COLO829 (cell line): ENCODE measurements at places on chromosomes 5 and 9.

DNA sequence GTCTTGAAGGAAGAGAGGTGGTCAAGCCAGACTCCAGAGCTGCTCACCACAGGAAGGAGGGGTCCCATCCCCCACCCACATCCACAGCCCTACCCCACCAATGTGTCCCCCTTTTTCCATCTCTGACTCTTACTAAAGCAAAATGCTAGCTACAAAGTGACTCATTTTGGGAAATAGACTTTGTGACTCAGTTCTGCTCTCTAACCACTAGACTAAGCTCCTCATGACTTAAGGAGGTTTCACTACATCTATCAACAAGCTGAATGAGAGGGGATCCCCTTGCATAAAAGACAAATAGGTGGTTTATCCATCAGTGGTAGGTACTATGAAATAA lies 35.1 kb upstream of the ADRB2 start:
- no peak for DNase-seq

DNA sequence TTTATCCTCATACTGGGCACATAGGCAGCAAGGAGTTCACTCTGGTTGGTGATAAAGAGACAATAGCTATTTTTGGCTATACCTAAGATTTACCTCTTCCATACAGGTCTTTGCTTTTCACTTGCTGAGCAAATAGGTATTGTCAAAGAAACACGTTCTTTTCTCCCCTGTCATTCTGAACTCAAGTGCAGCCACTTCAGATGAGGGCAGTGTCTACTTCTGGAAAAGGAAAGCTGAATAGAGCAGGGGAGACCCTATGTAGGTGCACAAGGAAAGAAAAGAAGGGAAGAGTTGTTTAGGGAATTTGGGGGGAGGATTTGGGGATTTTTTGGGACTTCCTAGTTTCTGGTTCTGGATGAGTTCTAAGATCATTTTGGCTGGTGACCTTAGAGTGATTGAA lies 109.6 kb downstream of the ATP10B start:
- DNase-seq: no peak

GRCh38 chr5:88799938-88800535 lies 82.9 kb downstream of the MEF2C start:
- no peak for DNase-seq

DNA sequence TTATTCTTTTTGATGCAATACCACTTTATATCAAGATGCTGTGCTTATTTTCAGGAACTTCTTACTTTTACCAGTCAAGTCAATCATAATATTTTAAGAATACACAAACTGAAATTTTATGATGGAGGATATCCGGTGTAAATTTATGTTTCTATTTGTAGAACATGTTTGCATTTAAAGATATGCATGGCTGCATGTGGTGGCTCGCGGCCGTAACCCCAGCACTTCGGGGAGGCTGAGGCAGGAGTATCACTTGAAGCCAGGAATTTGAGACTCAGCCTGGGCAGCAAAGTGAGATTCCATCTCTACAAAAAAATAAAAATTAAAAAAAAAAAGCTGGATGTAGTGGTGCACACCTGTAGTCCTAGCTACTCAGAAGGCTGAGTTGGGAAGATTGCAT lies 73.5 kb upstream of the ALDH1A1 start:
- no peak for DNase-seq

- DNase-seq: no peak
Observed at GRCh38 chr5:176369934-176370711, 4.8 kb downstream of the ARL10 start.

GRCh38 chr9:93945400-93946337 lies 9.5 kb downstream of the BARX1 start:
- DNase-seq: no peak

GRCh38 chr9:94931036-94931633 lies 204.6 kb downstream of the AOPEP start:
- DNase-seq: no peak

- DNase-seq: no peak
Observed at GRCh38 chr9:27150746-27151406, 41.9 kb downstream of the TEK start.

GRCh38 chr5:128629157-128629556 lies 91.1 kb upstream of the FBN2 start:
- DNase-seq: no peak

DNA sequence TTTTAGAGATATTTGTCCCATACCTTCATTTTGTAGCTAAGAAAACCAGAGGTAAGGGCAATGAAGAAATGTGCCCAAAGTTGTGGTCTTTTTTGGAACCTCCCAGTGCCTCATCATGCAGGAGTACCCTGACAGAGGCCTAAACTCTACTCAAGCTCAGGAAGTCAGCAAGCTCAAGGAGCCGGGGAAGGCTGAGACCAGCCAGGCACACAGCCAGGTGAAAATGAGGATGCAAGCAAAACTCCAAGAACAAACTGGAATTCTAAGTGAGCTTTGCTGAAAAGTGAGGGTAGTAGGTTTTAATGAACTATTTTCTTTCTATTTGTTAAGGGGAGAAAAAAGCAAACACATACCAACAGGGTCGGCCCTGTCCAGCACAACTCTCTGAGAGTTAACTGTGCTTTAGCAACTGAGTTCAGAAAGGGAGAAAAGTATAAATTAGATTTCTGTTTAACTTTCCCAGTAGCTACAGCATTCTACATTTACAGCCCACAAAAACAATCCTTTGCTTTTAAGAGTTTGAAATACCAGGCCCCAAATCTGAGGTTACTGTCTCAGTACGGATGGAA lies 146.4 kb downstream of the GNAQ start:
- no peak for DNase-seq

DNA sequence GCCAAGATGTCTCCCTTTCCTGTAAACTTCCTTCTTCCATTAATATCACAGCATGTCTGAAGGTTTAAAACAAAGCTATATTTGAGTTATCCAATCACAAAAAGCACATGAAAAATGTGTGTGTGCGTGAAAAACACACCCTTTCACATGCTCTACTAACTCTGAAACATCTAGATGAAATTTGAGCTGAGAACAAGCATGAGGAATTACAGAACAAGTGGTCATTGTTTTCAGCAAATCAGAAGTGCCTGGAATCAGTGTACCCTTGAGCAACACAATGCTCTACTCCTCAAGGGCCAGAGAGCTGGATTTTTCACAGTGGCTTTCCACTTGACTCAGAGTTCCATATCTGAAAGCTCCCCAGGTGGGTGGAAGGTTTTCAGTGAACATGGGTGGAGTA lies 255.9 kb downstream of the PSAT1 start:
- peak; percentile 99 for DNase-seq

DNA sequence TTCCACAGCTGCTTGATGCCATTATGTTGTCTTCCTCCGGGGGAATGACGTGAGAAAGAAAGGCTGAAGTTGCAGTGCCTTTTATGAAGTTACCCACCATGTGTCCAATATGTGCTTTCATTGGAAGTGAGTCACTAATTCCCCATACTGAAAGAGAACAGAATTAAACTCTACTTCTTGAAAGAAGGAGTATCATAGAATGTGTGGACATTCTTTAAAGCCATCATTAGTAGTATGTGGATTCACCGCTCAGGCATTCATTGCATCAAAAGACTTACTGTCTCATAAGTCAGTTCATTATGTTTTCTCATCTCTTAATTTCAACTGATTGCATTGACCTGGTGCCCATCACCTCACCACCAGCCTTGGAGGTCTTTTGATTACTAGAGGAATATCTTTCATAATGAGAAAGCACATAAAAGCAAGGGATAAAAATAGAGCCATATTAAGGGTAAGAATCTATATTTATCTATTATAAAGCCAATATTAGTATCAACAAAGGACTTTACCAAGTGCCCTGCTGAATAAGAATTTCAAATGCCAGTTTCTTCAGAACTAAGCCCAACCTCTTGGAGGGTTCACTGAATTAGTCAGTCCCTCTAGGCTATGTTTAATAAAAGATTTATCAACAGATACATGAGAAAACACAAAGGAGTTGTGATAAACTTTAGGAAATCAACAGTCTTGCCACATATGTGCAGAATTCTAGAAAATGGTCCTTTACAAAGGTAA lies 516.1 kb downstream of the NTRK2 start:
- DNase-seq: peak; percentile 73

DNA sequence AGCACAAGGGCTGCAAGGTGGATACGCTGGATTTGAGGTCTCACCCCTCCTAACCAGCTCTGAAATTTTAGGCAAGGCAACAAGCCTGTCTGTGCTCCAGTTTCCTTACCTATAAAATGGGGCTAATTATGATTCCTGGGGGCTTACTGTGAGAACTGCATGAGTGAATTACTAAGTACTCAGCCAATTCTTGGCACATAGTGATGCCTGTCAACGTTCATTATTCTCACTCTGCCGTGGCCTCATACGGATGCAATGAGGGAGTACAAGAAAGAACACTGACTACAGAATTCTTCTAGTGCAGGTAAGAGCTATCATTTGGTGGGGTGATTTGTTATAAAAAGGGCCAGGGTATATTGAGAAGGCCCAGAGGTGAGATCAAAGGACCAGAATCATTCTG lies 16.7 kb downstream of the TNFSF8 start:
- no peak for DNase-seq

GRCh38 chr9:73845539-73845938 lies 651.6 kb upstream of the RORB start:
- no peak for DNase-seq

DNA sequence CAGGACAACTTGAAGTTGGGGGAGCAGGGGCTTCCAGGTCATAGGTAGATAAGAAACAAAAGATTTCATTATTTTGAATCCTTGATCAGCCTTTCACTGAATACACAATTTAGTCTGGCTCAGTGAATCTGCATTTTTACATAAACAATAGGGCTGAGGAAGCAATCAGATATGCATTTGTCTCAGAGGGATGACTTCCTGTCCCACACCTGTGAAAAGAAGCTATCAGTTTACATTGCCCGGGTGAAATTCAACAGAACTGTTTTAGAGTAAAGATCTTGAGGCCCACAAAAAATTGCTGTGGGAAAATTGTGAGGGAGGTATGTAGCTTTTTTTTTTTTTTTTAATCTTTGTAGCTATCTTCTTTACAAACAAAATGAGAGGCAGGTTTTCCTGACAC lies 38.3 kb downstream of the DNAJB5 start:
- no peak for DNase-seq

- no peak for DNase-seq
Observed at GRCh38 chr5:176979669-176980068, 26.9 kb downstream of the UIMC1 start.

DNA sequence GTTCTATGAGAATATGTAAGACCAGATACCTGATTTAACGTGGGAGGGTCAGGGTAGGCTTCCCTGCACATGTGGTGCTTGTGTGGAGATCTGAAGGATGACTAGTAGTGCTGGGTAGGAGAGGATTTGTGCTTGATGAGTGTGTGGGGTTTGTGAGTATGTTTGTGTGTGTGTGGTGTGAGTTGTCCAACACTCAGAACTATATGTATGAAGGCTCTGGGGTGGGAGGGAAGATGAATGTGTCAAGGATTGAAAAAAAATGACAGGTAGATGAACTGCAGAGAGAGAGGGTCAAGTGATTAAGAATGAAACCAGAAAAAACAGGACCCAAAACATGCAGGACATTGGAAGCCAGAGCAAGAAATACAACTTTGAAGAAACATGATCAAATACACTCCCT lies 154.6 kb upstream of the NR3C1 start:
- no peak for DNase-seq

- no peak for DNase-seq
Observed at GRCh38 chr5:112861638-112861985, 525 bp downstream of the SRP19 start.

DNA sequence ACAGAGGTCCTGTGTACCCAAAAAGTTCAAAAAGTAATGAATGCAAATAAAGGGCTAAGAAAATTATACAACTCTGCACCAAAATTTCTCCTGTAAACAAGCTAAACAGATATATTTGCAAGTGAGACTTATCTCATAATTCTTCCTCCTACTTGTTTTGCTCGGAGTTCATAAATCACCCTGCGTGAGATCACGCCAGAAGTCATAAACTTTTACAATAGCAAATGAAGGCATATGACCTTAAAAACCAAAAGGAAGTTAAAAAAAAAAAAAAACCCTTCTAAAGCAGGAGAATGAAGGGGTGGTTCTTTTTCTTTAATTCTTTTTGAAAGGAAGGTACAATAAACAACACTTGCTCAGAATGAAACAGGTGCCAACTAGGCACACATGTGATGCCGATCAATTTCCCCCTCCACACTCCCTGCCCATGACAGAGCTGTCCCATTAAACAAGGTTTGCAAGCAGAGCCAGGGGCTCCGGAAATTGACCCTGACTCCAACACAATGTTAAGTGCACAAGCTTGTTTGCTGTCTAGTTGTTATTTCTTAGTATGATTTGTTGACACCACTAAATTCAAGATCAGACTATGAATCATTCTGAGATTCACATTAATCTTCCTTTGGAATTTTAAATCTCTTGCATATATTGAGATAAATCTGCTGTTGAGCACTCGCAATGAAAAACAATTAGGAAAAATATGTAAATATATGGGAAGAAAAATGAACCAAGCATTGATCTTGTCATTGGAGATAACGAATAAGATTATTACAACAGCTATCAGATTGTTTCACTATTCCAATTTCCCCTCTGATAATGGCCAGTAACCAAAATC lies 46.3 kb downstream of the DROSHA start:
- no peak for DNase-seq

DNA sequence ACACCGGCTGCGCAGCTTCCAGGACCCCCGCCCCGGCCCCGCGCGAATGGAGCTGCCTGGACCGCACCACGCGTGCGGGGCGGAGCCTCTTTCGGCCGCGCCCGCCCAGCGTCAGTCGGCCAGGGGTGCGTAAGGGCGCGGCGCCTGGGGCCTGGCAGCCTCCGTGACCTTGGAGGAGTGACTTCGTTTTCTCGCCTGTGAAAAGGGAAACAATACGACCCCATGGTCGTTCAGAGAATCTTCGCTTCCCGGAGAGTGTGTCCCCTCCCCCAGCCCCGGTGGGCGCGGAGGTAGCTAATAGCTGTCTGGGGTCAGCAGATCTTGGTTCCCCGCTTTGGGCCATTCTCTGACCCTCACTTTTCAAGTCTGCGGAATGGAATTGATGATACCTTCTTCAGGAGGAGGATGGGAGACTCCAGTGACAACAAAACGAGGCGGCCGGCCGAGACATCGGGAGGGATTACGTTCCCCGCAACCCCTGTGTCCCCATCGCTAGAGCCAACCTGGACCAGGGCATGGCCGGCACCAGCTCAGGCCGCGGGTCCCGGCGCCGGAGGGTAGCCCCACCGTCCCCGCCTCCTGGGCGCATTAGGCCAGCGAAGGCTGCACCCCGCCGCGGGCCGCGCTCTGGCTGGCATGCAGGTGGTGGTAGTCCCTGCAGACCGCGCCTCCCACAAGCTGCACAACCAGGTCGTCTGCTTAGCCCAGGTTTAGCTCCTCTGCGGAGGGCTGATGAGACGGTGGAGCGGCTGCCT lies 5.5 kb upstream of the CDHR2 start:
- no peak for DNase-seq

DNA sequence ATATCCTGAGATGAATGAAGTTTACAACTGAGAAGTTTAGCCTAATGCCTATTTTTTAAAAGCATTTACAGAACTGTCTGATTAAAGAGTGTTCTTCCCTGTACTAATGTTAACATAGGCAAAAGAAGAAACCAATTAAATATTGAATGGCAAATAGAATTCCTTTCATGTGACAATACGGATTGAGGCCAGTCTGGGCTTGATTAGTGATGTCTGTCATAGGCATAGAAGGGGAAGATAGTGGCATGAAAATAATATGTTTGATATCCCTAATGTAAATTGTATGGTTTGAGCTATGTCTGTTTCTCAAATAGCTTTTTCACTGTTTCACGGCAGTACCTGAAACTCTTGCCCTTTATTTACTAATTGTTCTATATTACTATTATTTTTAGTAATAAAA lies 443.1 kb upstream of the CLINT1 start:
- no peak for DNase-seq
